ENCODE measurements at places on chromosomes 2 and 18. TPM values are rescaled to one million over a fixed set of nuclear protein-coding genes. Genes with fewer than 3 reads are reported as not detected.

C2orf78 gene
- total RNA-seq, result not detected

PUM2 gene
- total RNA-seq, result 63.3 TPM

FKBP1B gene
- total RNA-seq, result 27.3 TPM

GAL3ST2 gene
- 90.1 TPM for total RNA-seq

UNC80 gene
- total RNA-seq, result 0.14 TPM

HAAO gene
- total RNA-seq, result 4.0 TPM

COL6A3 gene
- 68.1 TPM for total RNA-seq

PIEZO2 gene
- total RNA-seq, result 7.5 TPM

IL36RN gene
- not detected for total RNA-seq

SGPP2 gene
- total RNA-seq, result 26.5 TPM

Measured in transverse colon (tissue), 4 donors.